ENCODE measurements at places on chromosomes 1 and 21.

DNA sequence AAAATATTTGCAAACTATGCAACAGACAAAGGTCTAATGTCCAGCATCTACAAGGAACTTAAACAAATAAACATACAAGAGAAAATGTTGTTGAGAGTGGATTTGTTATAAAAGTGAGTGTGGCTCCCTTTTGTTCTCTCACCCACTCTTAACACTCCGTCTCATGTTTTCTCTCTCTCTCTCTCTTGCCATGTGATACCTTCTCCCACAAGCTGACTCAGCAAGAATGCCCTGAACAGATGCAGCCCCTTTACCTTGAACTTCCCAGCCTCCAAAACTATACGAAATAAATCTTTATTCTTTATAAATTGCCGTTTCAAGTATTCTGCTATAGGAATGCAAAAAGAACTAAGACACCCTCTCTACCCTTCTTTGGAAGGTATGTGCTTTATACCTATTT, 234.1 kb downstream of the ADGRL2 start:
- DNase-seq: no peak

GRCh38 chr1:238900334-238900865, 486.0 kb upstream of the CHRM3 start:
- DNase-seq: no peak

- no peak for DNase-seq
Measured at GRCh38 chr1:160588468-160588867, 9.2 kb upstream of the CD84 start.

GRCh38 chr1:3368059-3368458, 86.4 kb upstream of the ARHGEF16 start:
- DNase-seq: no peak

DNA sequence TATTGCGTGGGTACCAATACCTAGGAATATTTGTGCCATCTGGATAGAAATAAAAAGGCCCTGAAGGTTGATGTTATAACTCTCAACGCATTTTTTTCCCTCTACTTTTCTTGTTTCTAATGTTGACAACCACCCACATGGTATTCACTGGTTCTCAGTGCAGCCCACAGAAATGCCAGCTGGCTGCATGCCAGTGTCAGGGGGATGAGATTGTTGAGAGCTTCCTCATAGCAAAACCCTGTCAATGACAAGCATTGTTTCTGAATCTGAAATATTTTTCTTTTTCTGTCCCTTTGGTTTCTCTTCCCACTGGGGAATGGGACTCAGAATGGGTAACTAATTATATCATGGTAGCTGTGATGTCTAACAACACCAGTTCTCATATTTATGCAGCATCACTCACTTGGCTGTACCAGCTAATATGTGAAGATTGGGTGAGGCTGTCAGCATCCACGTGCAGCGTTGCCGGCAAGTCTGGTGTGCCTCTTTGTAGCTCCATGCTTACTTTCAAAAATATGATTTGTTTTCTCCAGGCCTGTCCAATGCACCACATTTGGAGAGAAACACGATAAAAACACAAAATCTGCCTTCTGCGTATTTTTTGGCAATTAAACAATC, 284.6 kb downstream of the PTBP2 start:
- DNase-seq: no peak

GRCh38 chr1:30044656-30045144, 678.7 kb downstream of the MATN1 start:
- DNase-seq: no peak

- DNase-seq: no peak
Measured at GRCh38 chr1:195335541-195335940, 1272.7 kb downstream of the KCNT2 start.

DNA sequence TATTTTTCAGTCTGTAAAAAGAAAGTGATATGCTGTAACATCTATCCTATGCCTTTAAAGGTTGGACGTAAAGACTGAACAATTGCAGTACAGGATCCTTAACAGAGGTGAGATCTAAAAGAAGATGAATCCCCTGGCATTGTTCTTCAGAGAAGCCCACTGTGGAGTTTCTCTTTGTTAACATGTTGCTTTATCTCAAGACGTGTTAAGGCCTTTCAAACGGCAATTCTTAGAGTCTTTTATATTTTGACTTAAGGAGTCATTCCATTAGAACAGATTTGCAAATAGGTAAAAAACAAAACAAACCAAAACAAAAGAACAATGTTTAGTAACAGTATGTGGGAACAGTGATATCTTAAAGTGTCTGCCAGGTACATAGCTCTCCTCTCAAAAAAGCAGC, 225.1 kb upstream of the ZP4 start:
- DNase-seq: no peak

- no peak for DNase-seq
Measured at GRCh38 chr1:65844296-65844695, 51.6 kb downstream of the PDE4B start.

- DNase-seq: no peak
Measured at GRCh38 chr1:200808846-200809245, 63.9 kb upstream of the GPR25 start.

GRCh38 chr1:12774801-12775345, 1.3 kb downstream of the PRAMEF12 start:
- no peak for DNase-seq

DNA sequence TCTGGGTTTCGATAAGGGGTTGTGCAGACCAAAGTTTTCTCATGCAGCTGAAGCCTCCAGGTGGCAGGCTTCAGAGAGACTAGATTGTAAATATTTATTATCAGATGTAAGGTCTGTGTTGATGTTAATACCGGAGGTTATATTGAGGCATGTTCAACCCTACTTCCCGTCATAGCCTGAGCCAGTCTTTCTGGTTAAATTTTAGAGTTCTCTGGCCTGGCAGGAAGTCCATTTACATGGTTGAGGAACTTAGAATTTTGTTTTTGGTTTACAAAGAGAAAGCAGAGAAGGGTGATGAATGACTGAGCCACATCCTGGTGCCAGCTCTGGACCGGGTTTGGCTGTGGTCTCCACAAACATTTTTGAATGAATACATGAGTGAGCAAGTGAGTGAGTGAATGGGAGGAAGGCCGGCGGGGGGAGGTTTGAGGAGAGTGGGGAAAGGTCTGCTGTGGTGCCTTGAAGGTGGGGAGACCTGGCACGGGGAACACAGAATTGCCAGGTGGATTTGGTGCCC, 218.5 kb downstream of the DISC1 start:
- no peak for DNase-seq

DNA sequence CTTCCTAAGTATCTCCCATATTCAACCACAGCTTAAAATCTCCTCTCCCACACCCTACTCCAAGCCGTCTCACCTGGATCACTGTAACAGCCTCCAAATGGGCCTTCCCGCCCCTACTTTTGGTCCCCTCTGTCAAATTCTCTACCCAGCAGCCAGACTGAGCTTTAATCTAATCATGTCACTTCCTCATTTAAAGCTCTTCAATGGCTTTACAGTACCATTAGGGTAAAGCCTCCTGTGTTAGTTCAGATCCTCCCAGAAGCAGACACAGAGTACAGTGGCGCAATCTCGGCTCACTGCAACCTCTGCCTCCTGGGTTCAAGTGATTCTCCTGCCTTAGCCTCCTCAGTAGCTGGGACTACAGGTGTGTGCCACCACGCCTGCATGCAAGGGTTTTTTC, 46.8 kb upstream of the PSEN2 start:
- no peak for DNase-seq

- no peak for DNase-seq
Measured at GRCh38 chr1:154454386-154455120, 47.5 kb upstream of the TDRD10 start.

DNA sequence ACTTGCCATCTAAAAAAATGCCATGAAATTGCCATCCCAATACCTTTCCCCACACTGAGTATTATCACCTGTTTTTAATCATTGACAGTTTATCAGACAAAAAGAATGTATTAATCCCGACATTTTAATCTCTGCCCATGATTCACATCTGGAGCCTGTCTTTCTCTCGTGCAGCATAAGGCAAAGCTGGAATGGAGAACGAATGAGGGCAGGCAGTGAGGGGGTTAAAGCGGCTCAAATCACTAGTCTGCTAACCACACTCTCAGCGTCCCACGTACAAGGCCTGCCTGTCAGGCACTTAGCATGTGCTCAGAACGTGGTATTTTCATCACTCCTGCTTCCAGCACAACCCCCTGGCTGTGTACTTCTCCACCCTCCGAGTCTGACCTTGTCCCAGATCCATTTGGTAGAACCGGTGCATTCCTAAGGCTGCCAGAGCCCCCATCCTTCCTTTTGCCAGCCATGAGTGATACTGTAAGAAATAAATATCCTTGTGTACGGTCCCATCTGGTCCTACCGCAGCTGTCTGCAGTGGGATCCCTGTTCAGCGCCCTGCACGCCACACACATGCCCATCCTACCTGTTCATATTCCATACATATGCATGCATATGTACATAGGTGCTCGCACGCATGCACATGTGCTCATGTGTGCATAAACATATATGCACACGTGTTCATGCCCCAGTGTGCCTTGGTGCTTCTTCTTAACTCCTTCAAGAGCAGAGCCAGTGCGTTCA, 34.6 kb upstream of the FHAD1 start:
- no peak for DNase-seq
